SHP77 treated with DMSO at 0.1 percent for 48 hours (cell line): ENCODE measurements at places on chromosomes 12 and 14.

DNA sequence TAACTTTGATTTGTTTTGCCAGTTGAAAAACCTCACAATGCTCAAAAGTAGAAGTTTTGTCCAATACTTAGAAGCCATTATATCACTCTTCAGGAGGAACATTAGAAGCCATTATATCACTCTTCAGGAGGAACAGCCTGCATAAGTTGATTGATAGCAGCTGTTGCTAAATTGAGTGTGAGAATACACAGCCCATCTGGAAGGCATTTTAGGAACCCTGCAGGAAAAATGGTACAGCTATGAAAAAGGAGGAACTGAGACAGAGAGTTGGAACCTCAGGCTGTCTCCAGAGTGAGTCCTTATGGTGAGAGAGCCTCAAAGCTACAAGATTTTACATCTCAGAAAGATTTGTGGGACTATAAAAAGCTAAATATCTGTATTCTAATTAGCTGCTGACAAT is 207.0 kb downstream of the MYRFL start:
- no peak for DNase-seq

DNA sequence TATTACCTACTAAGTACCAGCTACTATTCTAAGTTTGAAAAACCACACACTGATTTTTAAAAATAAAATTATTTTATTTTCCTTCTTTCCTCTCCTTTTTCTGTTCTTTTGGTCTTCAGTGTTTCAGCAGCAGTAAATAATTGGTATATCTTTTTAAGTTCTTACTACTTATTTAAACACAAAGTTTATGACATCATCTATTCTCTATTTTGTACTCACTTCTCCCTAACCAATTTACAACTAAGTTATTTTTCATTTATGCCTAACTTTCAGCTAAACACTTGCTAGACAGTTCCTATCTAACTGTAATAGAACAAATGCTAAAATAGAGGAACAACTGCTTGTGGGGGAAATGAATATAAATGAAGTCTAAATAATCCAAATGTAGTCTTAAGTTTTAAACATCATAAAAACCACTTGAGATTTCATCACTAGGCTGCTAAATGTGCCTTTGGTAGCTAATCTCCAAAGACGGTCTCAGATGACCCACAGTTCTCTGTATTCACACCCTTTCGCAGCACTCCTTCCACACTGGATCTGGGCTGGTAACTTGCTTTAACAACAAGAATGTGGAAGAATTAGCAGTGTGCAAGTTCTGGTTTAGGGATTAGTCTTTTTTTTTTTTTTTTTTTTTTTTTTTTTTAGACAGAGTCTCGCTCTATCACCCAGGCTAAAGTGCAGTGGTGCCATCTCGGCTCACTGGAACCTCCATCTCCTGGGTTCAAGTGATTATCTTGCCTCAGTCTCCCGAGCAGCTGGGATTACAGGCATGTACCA is 41.0 kb downstream of the TFCP2 start:
- DNase-seq: no peak

DNA sequence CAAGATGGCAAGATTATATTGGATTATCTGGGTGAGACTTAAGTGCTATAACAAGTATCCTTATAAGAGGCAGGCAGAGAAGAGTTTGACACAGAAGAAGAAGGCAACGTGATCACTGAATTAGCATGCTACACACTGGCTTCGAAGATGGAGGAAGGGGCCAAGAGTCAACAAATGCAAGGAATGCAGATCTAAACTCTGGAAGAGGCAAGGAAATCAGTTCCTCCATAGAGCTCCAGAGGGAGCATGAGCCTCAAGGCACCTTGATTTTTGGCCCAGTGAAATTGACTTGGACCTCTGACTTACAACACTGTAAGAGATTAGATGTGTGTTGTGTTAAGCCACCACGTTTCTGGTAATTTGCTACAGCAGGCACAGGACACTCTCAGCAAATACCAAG is 536.4 kb upstream of the SEL1L start:
- DNase-seq: no peak

DNA sequence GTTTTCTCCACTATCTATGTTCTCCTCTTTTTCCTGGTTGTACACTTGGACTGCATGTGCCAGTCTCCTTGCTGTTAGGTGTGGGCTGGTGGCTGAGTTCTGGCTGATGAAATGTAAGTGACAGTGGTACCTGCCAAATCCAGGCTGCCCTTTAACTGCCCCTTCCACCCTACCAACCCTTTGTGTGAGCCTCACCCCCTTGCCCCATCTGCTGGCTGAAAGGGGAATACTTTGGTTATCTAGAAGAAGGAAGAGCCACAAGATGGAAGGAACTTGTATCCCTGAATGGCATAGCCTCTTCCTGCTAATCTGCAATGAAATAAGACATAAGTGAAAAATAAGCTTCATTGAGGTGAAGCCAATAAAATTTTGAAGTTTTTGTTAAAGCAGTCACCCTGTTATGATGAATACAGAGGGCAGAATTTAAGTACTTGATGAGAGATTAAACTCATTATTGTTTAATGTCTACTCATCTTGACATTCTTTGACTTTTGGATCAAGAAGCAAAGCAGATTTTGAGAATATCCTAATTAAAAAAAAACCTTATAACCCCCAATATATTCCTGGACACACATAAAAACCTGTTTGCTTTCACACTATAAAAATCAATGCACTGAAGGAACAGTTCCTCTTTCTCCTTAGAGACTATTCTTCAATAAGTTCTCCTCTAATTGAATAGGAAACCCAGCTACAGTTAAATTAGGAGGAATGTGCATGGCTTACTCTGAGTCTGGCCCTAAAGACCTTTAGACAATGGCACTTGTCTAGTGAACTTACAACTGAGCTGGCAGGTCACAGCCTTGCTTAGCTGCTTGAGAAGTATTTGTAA is 262.6 kb upstream of the BTG1 start:
- DNase-seq: peak; percentile 20

DNA sequence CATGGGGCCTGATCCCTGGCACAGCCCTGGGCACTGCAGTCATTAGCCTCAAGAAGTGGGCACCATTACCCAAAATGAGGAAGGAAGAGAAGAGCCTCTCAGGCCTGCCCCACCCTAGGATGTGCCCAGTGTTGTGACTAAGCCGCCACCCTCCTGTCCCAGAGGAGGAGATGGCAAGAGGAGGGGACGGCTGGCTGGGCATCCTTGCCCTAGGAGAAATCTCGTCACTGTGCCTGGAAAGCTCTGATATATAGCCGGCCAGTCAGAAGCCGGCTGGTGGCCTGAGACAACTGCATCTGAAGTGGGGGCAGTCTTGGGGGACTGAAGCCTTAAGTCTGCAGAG is 115.2 kb downstream of the LGMN start:
- no peak for DNase-seq

DNA sequence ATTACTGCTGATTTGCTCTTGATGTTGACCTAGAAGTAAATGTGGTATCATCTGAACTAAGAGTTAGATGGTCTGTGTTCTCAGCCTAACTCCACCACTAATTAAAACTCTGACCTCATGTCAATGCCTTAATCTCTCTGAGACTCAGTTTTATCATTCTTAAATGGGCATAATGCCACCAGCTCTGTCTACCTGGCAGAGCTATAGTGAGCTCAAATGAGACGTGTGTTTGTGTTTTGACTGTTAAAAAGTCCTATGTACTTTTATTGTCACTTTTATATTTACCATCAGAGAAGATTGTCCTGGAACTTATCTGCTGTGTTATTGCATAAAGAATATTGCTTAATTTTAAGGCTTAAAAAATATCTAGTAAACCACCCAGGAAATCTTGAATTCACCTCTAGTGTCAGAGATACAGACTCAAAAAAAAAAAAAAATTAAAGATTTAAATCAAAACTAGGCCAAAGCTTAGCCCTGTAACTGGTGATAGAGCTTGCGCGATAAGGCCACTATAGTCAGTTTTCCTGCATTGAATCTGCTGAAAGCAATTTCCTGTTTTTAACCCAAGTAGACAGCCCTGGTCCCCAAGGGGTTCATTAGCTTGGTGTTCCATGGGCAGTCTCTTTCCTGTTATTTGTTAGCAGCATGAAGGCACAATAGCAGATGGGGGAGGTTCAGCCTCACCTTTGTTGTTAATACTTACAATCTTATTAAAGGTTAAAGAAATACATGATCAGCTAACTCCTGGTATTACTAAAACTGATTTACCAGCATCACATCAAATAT is 261.8 kb downstream of the ATP23 start:
- DNase-seq: no peak

DNA sequence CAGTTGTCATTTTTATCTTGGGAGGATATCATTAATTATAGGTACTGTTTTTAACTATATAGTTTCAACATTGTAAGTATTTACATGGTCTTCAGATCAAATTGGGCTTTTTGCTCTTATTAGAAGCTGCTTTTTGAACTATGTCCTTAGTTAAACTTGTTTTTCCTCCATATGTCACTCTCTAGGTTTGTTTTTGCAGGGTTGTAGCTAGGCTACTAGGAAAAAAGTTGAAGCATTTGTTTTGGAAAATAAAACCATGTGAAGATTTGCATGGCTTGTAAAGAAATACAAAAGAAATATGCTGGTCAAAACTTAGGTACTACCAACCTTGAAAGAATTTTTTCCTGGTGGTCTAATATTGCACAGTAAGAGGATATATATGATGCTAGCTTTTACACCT is 3.4 kb downstream of the ARID2 start:
- DNase-seq: no peak

GRCh38 chr14:24459331-24459730 is 16.8 kb upstream of the SDR39U1 start:
- no peak for DNase-seq

DNA sequence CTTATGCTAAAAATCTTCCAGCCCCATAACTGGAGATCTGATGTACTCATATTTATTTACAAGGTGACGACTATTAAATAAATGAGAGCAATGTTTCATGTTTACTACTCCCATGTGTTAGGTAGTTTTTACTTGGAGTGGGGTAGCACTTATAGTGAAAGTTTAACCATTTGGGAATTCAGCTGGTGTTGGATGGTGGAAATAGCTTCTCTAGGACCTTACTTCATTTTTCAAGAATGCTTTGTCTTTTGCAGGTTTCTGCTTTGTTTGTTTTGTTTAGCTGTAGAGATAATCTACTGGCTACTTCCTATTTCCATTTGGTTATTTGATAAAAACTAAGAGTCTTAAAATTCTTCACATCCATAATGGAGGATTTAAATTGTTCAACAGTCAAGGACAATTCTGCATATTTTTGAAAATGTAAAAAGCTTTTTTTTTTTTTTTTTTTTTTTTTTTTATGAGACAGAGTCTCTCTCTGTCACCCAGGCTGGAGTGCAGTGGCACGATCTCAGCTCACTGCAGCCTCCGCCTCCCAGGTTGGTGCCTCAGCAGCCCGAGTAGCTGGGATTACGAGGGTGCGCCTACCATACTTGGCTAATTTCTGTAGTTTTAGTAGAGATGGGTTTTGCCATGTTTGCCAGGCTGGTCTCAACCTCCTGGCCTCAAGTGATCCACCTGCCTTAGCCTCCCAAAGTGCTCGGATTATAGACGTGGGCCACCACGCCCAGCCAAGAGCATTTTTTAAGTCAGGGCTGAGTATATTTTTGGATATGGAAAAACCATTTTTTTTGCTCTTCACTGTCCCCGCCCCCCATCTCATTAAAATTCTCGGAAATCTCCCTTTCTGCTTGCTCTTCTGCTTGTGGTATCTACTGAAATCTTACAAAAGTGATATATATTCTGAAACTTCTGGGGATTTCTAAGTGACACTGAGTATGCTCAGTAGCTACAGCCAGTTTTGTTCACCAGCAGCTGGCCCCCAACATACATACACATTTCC is 1.4 kb upstream of the ABCD2 start:
- DNase-seq: no peak

DNA sequence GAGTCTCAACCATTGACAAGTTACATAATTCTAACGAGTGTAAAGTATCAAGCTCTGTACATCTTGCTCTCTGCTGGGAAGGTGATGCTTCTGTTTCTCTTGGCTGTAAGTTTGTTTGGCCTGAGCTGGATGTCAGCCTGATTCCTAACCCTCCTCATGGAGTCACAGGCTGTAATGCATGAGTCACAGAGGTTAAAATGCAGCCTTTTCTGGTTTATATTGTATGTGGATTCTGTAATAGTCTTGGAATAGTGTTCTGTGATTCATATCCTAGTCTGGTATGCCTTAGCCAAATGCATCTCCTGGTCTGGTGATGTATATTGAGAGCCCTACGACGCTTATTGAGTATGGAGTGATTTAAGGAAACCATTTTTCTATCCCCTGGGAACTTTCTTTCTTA is 104.5 kb upstream of the FRMD6 start:
- no peak for DNase-seq

DNA sequence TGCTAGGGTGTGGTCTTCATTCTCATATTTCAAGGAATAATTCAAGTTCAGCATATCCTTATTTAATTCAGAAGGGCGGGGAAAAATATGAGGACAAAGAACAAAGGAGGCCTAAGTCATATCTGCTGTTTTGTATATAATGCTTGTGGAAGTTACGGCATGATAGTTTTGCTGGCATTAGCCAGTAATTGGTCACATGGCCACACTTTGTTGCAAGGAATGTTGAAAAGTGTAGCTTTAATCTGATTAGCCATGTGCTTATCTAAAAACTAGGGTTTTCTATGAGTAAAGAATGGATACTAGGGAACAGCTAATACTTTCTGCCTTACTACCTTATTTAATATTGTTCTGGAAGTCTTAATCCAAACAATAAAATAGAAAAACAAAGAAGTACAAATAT is 34.4 kb upstream of the E2F7 start:
- no peak for DNase-seq

DNA sequence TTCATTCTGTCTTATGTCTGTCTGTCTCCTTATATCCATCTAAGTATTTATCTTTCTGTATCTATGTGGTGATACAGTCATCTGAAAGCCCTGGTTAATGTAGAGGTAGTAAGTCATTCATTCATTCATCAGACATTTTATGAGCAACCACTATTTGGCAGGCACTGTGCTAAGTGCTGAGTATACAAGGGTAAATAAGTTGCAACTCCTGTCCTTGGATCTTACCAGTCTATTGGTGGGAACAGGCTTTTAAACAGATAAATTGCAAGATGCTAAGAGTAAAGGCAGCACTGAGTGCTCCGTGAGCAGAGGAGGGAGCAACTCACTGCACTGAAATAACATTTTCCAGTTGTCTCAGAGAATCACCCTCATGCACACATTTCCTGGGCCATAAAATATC is 68.6 kb downstream of the TMEM30B start:
- DNase-seq: no peak

DNA sequence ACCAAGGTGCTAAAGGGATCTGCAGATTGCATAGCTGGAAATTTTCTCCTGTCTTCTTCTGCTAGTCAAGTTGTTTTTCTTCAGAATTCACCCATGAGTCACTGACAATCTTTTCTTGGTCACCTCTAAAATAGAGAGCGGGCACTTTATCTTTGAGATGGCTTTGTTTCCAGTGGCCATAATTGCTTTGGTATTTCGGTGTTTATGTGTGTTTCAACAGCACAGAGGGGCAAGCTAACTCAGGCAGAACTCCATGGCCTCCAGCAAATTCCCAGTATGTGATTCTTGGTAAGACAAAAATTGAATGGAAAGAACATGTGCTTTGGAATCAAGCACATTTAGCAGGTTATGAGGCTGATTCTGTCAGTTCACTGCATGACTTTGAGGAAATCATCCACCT is 656.8 kb downstream of the VRK1 start:
- no peak for DNase-seq
